Stromal cell of bone marrow (primary cell): ENCODE measurements at places on chromosomes 7 and 10.

GRCh38 chr7:40889099-40889498 is 754.3 kb downstream of the SUGCT start:
- DNase-seq, result no peak

GRCh38 chr7:91462316-91462715 is 198.1 kb downstream of the FZD1 start:
- DNase-seq, result peak; percentile 41

GRCh38 chr7:73358590-73359275 is 30.8 kb downstream of the FKBP6 start:
- DNase-seq, result no peak

DNA sequence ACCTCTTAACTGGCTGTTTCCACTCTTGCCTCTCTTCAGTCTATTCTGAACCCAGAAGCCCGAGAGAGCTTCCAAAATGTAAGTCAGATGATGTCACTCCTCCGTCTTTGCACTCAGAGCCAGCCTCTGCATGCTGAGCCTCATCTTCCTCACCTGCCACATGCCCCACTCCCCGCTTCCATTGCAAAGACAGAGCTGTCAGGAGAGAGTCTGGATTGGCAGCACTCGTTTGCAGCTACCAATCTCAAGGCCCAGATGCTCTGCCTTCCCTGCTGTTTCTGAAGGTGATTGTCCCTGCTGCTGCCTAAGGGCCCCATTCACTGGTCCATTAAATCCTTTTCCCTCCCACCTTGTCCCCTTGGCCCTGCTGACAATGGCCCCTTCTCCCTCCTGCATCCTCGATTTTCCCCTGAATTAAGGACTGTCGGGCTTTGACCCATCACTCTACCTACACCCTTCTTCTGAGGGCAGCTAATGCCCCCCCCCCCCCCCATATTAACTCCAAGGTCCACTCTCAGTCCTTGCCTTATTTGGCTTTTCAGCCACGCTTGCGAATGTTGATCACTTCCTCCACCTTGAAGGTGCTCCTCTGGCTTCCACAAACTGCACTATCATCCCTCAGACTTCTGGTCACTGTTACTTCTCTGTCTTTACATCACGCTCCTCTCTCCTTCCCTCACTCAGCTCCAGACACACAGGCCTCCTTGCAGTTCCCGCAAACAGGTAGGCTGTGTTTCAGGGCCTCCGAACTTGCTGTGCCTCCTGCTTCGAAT is 98.5 kb downstream of the CHN2 start:
- no peak for DNase-seq

GRCh38 chr7:134420424-134421125 is 38.3 kb downstream of the AKR1B1 start:
- peak; percentile 61 for DNase-seq

- no peak for DNase-seq
Observed at GRCh38 chr10:1399431-1400100, 337.8 kb downstream of the ADARB2 start.

DNA sequence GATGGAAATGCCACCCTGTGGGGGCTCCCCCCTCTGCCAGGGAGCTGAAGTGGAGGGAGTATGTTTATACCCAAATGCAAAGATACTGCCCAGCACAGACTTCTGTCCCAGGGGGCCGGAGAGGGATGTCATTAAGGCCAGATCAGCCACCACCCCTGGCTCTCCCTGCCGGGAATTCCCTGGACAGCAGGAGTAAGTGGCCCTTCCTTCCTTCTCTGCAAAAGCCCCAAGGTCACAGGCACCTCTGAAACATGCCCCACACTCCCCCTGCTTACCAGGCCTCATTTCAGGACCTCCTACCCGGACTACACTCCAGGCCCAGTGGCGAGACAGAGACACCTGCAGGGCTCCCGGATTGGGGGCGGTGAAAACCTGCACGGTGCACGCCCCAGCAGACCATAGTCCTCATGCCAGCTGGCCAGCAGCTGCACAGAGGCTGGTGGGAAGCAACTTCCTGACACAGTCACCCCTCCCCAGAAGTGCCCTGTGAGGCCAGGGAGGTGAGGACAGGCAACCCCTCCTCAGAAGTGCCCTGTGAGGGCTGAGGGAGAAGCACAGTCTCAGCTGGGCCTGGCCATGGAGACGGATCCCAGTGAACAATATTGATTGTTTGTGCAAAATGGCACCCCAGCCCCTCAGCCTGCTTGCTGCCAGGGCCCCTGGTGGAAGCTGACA is 33.0 kb upstream of the RET start:
- no peak for DNase-seq

DNA sequence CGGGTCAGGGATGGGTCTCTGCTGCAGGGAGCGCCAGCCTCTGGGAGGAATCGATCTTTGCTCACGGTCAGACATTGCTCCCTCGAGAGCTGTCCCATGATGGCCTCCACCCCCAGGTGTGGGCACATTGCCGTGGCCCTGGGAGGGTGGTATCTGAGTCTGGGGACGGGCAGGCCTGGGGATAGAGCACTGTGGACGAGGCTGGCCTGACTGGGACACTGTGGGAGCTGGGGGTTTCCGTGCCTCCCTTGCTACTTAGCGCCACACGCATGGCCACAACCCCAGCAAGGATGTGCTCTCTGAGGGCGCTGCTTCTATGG is 55.7 kb downstream of the JAKMIP3 start:
- no peak for DNase-seq

GRCh38 chr10:87551326-87551725 is 46.6 kb downstream of the MINPP1 start:
- DNase-seq, result no peak

- DNase-seq, result no peak
Observed at GRCh38 chr10:5918763-5919162, 28.7 kb downstream of the FBH1 start.

DNA sequence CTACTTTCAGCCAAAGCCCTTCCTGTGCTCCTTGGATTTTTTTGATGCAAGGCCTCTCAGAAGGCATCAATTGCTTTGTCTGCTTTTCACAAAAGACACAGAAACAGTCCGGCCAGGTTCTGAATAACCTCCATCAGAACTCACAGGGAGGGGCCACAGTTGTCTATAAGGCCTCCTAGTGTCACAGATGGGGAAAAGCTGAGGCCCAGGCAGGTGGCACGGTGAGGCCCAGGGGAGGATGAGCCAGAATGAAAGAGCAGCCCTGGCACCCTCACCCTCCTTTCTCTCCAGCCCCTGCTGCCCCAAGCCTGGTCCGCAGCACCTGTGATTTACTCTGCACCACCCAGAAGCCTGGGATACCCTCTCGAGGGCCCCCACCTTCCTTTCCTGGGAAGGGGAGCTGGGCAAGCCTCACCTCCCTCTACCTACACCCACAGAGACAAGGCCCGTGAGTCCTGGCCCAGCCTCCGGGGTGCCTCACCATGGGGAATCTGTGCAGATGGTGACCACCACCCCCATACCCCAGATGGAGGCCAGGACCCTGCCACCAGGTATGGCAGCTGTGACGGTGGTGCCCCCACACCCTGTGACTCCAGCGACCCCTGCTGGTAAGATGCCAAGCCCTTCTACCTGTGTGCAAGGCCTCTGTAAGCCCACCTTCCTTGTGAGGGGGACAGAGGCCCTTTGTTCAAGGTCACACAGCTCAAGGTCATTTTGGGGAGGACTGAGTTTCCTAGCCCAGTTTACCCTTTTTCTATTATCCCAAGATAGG is 26.2 kb upstream of the ZNF467 start:
- DNase-seq, result no peak

DNA sequence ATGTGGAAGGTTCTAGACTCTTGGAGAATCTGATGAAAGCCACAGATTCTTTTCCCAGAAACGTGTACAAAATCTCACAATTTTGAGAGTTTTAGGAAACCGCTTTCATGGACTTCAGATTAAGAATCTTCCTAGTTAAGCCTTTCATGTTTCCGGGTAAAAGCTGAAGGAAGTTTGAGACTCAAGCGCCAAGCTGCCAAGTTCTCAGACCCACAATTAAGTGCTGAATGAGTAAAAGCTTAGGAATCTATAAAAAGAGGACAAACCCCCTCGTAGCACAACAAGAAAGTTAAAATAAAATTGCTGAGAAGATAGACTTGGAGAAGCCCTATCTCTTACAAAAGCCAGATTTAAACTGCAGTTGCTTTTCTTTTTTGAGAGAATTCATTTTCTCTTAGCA is 99.6 kb downstream of the ST8SIA6 start:
- no peak for DNase-seq

GRCh38 chr10:75062506-75063299 is 48.8 kb upstream of the SAMD8 start:
- peak; percentile 63 for DNase-seq

DNA sequence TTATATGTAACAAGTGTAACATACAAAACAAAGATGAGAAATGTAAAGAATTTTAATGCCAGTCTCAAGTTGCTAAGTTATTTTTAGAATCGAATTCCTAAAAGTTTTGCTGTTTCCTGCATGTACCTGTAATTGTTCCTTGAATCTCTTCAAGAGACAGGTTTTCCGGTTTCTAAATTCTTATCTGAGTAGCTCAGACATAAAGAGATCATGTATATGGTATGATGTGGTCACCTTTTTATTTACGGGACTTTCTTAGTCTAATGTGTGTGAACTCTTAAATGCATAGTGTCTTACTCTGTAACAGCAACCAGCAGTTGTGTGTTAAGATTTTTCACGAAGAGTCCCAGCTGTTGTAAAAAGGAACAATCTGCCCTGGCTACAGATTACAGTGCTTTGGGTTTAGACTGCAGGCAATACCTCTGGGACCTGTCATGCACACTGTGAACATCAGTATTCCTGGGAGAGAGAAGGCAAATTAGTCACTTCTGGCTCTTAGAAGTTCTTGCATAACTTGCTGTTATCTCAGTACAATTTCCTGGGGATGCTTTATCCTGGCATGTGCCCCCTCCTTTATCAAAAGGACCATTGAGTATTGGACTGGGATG is 263.4 kb downstream of the BICC1 start:
- no peak for DNase-seq

DNA sequence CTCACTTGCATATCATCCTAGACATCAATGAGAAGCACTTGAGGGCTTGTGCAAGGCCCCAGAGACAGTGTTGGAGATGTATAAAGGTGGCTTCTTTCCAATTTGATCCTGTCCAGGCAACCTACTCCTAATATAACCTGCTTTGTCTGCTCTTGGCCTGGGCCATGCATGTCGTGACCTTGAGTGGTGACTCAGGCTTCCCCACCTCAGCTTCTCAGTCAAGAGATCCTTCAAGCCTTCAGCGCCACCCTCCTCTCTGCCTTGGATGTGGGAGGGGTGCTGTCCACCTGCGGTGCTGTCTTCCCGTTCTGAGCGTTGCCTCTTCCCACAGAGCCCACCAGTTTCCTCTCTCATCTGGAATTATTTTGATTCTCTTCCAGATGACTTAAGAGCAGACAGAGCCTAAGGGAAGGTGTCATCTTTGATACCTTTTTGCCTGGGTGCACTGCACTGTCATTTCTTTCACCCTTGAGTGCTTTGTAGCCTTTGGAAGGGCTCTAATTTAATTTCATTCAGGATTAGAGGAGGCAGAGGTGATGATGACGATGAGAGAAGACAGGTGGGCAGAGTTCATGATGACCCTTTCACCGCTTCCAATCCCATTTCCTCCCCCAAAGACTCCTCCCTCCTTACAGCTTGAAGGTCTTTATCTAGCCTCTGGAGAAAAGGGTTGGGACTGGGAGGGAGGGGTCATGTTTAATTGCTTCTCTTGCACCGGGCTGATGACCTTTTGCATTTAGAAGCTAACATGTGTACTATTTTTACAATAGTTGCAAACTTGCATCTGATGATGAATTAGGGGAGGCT is 6.9 kb downstream of the LSMEM1 start:
- DNase-seq, result no peak

DNA sequence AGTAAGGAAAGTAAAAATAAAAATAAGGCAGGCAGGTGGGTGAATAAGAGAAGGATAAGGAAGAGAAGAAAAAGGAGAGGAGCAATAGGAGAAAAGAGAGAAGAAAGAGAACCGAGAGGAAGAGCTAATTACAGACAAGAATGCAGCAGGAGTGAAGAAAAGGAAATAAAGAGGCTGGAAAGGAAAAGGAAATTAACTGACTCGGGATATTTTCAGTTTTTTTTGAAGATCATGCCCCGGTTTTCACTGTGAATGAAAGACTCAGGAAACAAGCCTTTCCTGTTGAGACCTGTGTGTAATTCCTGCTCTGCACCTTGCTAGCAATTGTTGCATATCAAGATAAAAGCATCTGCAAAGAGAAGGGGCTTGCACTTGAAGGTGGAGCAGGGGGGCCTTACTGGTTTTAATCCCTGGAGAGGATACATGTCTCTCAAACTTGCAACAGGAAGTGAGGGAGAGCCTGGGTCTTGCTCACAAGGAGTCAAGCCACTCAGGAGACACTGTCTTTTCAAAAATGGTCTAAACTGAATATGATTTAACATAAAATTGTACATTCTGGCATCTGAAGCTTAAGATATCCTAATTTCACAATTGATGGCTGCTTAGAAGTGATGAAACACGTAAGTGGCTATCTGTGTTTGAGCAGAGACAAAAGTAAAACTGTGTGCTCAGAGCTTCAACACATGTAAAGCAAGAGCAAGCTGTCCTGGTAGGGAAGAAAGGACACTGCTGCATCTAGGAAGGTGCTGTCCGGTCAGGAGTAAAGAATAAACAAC is 157.6 kb downstream of the FAM107B start:
- DNase-seq, result no peak

DNA sequence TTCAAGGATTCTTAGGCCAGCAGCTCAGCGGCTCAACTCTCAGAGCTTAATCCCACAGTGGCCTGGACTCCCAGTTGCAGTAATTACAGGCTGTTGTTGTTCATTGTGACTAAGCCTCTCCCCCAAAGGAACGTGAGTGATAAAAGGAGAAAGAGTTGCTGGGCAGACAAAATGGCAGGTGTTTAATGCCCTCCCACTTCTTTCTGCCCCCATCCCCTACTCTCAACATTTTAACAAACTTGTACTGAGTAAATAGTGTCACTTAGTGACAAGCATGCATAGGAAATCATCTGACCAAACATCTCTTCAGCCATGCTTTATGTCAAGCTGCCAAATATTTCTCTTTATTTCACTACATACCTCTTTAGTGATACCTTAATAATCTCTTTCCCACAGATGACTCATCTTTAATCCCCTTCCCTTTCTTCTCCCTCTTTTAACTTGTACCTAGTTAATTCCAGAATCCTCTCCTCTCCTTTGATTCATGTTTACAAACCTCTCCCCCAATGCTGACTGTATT is 12.4 kb upstream of the MTERF1 start:
- DNase-seq, result no peak

GRCh38 chr10:75887992-75888680 is 456.7 kb downstream of the LRMDA start:
- no peak for DNase-seq

DNA sequence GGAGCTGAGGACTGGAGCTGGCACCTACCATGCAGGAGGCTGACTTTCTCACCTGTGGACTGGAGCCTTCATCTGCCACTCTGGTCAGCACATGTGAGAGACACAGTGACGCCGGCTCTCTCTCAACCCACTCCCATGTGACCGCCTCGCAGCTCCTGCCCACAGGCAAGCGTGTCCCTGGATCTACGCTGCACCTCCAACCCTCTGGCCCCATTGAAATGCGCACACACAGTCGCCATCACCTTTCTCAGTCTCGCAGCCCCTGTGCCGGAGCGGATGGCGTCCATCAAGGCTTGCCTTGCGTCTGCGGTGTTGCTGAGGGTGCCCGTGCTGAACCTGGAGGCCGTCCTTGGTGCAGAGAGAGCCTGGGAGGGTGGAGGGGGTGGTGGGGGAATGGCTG is 242.2 kb upstream of the GRB10 start:
- no peak for DNase-seq
